ENCODE measurements at places on chromosomes 16 and 17.

- no peak for DNase-seq
These were observed 54.0 kb downstream of the ANKRD11 start for GRCh38 chr16:89436366-89436765.

- no peak for DNase-seq
These were observed 496.9 kb upstream of the C16orf82 start for GRCh38 chr16:26569793-26570192.

GRCh38 chr16:35182943-35183550 is 1723.6 kb downstream of the TP53TG3F start:
- no peak for DNase-seq

- DNase-seq: no peak
These were observed 669 bp downstream of the RNF167 start for GRCh38 chr17:4940555-4941318.

GRCh38 chr17:4728124-4728523 is 3.1 kb upstream of the MED11 start:
- no peak for DNase-seq
